ENCODE measurements at places on chromosomes 5 and 9.

DNA sequence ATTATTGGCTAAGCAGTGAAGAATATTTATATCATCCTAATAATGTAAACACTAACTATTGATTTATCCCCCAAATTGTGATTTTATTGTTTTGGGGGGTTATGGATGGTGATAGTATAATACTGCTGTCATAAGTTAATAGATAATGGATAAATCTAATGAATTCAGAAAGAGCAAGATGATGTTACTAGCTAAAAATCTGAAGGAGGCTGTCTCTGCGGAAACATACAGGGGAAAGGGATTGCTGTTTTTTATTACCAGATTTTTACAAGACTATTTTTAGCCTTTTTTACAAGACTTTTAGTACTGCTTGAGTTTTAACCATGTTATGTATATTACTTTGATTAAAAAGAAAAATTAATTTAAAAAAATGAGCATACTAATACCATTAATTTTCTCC is 5.3 kb upstream of the ABL1 start:
- no peak for DNase-seq

DNA sequence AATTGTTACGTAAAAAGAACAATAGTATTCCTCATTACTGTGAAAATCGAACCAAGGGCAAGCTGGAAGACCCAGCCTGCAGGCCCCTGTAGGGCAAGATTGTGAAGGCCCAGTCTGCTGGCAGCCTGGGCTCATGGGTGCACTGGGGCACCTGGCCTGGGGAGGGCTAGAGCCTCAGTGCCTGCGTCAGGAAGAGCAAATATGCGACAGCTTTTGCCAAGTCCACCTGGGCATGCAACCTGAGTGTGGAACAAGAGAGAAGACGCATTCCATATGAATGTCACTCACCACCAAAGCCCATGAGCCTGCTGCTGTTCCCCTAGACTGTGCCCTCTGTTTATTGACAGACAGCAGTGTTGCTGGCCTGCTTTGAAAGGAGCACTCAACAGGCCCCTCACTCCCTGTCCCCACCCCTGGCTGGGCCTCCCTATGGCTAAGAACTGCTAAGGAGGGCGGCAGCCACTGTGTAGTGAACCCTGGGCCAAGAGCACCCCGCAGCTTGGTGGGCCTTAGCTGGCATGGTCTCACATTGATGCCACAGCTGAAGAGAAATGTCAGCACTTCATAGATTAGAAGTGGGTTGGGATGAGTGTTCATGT is 28.2 kb downstream of the PSD2 start:
- no peak for DNase-seq

DNA sequence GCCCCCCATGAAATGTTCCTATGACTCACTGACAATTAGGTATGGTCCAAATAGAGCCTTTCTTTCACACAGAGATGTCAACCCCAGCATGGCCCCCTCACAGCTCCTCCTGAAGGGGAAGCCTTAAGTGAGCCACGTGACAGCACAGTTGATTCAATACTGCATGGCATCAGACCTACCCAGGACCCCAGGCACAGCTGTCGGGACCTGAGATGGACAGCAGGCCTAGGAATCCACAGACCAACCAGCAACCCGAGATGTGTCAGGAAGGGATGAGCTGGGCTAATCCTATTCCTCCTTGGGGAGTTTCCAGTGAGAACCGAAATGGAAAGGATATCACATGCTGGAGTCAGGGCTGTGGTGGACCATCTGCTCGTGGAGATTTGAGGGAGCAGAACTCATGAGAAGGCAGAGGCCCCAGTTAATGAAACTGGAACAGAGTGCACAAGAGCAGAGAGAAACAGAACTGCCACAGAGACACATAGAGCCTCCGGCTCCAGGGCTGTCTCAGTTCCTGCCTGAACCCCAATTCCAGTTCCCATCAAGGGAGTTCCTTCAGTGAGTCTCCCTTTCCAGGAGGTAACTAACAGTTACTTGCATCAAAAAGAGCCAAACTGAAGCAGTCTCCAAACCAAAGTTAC is 42.1 kb upstream of the SMIM23 start:
- DNase-seq = no peak

DNA sequence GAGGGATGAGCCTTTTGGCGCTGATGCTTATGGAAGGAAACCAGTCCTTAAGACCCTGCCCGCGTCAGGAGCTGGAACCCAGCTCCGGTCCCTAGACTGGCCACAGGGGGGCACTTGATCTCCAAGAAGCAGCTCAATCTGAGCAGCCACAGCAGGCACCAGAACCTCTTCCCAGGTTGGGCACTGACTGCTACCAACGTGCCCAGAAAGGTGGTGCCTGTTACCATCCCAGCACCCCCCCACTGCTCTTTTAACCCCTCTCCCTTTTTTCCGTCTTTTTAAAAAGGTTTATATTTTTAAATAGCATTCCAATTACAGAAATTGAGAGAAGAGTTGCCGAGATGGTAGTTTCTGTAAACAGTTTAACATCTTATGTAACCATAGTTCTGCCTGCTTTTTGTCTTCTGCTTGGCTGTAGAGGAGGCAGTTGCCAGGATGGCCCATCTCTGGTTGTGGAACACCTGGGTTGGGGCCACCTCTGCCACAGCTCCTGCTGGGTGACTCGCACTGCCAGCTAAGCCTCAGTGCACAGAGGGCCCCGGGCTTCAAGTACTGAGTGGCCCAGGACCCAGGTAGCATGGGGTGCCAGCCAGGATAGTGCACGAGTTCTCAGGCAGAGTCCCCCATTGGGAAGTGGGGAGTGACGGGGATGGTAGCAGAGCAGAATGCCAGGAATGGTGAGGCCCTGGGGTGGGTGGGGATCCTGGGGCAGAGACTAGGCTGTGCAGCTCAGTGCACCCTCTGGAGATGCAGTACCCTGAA is 62.8 kb downstream of the PFDN1 start:
- peak; percentile 53 for DNase-seq

DNA sequence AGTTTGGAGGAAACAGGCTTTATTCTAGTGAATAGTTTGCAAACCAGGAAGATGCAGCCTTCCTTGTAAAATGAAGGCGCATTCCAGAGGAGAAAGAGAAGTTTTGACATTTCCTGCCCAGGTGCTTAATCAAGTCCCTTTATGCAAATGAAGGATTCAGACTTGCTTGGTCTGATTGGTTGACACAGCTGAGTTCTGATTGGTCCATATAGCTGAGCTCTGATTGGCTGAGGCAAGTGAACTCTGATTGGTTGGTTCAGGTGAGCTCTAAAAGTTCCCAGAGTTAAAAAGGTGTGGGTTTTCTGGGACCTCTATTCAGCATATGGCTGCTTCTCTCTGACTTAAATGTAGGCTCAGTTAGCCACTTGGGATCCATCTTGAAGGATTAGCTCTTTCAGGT is 151.0 kb downstream of the CACNA1B start:
- peak; percentile 5 for DNase-seq

- no peak for DNase-seq
Measured at GRCh38 chr9:83960991-83961390, 19.0 kb downstream of the HNRNPK start.

GRCh38 chr5:135344349-135344748 is 54.7 kb downstream of the MACROH2A1 start:
- no peak for DNase-seq

DNA sequence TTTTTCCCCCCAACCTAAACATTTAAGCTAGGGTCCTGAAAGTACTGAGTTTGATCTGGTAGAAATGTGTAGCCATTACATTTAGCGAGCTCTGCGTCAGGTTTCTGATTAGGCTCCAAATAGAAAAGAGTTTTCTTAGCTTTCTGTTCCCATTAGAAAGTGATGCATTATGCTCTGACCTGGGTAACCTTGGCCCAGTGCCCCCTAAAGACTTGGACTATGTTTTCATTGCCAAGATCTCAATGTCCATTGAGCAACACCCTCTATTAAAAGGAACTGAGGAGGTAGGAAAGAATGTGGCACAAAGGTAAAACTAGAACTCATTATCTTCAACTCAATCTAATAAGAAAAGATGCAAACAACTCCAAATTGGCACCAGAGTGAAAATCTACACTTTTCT is 358.9 kb upstream of the PCSK5 start:
- DNase-seq = no peak

GRCh38 chr5:78405829-78406750 is 45.7 kb downstream of the SCAMP1 start:
- no peak for DNase-seq

DNA sequence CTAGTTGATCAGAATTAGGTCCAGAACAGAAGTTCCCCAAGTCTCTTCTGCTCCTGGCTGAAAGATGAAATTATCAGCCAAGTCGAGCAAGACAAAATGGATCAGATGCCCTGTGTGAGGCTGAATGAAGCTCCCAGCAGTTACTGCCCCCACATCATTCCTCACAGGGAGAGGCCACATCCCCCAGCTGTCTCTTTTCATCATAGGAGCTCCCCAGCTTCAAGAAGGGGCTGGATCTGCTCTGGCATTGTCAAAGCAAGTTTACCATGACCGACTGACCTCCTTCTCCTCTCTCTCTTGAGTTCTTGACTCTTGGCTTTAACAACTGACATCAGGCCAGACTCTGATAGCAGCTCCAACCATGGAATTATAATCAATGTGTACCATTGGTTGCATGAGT is 133.3 kb upstream of the RAD23B start:
- no peak for DNase-seq

DNA sequence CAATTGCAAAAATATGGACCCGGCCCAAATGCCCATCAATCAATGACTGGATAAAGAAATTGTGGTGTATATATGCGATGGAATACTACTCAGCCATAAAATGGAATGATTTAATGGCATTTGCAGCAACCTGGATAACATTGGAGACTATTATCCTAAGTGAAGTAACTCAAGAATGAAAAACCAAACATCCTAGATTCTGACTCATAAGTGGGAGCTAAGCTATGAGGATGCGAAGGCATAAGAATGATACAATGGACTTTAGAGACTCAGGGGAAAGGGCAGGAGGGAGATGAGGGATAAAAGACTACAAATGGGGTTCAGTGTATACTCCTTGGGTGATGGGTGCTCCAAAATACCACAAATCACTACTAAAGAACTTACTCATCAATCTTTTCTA is 247.6 kb upstream of the FBXL7 start:
- no peak for DNase-seq

DNA sequence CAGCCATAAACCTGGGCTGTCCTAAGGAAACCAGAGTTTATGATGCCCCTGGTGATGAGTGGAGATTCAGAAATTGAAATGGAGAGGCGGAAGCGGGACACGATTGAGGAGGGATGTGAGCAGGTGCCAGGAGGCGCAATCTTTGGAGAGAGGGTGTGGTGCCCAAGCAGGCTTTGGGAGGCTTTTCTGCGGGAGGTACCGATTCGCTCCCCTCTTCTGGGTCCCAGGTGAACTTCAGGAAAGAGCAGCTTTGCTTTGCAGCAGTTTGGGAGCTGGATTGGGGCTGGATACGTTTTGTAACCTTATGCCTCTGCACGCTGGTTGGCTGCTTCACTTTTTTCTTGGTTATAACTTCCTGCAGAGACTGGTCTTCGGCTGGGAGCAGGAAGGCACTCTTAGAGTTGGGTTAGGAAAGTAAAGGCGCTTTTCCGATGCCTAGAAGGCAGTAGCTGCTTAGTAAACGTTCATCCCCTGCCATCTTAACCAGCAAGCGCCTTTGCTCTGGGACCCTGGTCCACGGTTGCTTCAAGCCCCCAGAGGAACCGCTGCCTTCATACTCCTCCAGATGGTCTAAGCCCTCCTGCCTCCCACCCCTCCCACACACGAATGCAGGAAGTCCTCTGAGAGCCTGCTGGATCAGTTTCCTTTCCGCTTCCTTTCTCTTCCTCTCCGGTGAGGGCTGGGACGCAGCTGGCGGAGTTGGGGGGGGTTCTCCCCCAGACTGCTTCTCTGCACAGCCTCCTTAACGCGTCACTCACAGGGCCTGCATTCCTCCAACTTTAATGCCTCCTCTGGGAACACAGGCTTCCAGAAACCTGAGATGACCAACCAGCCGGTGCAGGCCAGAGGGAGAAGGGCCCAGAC is 15.2 kb upstream of the NEK6 start:
- DNase-seq = no peak

GRCh38 chr5:126810596-126811380 is 33.9 kb downstream of the LMNB1 start:
- peak; percentile 30 for DNase-seq

DNA sequence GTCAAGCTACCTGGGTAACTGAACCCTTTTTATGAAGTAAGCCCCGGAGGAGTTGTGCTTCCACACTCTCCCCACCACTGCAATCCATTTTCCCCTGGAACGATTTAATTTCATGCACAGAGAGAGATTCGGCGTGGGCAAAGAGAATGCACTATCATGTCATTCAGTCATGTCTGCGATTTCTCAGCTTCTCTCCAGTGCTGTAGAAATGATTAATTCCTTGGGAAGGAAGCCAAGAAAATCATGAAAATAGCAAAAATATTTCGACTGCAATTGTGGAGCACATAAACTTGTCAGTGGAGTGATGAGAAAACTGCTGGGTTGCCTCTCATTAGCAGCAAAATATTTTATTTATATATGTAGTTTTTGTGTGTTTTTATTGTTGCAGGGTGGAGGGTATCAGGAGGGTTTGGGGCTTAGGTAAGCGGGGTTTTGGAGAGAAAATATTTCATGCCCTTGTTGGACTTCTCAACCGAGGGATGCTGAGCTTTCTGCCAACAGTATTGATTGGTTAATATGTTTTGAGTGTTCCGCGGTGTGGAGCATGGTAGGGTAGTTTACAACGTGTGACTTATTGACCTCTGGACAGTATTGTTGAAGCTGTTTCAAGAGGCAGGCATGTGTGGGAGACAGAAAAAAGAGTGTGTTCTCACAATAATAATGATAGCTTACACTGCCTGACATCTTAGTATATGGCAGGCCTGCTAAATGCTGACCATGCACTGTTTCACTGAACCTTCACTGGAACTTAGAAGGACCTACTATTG is 69.3 kb downstream of the SGCD start:
- DNase-seq = no peak

DNA sequence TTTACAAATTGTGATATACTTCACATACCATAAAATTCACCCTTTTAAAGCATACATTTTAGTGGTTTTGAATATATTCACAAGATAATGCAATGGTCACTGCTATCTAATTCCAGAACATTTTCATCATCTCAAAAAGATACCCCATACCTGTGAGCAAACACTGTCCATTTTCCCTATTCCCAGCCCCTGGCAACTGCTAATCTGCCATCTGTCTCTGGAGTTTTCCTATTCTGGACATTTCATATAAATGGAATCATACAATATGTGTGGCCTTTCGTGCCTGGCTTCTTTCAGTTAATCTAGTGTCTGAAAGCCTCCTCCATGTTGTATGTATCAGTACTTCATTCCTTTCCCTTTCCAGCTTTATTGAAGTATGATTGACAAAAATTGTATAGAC is 14.7 kb downstream of the SNX30 start:
- DNase-seq = no peak

DNA sequence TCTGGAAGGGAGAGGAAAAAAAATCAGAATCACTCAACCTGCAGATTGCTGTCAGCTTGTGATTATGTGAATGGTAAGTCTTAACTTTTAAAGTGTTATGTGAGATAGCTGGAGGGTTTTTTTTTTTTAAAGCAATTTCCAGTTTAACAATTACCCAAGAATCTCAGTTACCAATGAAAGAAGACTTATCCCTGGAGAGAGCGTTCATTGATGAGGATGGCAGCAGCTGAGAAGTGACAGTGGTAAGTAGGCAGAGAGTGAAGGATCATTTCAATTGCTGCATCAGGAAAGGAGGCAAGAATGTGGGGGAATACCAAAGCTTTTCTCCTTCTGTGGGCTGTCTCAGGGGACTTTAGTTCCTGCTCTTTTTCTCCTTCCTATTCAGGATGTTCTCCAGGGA is 370.2 kb upstream of the C9orf72 start:
- no peak for DNase-seq

All from hematopoietic multipotent progenitor cell treated with erythropoietin and hydrocortisone succinate and interleukin-3 and kit ligand, for 15 days (in vitro differentiated cells).